Activated T-helper 1 cell treated with Interleukin-2 at 50 U/mL for 16 hours (primary cell): ENCODE measurements at places on chromosomes 13 and 19.

GRCh38 chr13:113080901-113081521, 24.6 kb upstream of the F7 start:
- DNase-seq = no peak

DNA sequence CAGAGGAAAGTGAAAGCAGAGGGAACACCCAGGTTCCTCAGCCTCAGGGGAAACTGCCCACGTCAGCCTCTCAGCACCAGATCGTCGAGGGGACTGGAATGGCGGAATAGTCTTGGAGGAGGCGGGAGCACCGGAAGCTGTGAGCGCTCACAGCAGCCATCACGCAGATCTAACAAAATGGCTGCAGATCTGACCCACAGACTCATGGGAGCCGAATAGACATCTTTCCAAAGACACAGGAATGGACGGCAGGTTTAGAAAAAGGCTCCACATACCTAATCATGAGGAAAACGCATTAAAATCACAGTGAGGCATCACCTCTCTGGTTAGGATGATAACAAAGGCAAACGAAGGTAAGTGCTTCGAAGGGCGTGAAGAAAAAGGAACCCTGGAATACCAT, 11.8 kb upstream of the LILRA2 start:
- DNase-seq = no peak

DNA sequence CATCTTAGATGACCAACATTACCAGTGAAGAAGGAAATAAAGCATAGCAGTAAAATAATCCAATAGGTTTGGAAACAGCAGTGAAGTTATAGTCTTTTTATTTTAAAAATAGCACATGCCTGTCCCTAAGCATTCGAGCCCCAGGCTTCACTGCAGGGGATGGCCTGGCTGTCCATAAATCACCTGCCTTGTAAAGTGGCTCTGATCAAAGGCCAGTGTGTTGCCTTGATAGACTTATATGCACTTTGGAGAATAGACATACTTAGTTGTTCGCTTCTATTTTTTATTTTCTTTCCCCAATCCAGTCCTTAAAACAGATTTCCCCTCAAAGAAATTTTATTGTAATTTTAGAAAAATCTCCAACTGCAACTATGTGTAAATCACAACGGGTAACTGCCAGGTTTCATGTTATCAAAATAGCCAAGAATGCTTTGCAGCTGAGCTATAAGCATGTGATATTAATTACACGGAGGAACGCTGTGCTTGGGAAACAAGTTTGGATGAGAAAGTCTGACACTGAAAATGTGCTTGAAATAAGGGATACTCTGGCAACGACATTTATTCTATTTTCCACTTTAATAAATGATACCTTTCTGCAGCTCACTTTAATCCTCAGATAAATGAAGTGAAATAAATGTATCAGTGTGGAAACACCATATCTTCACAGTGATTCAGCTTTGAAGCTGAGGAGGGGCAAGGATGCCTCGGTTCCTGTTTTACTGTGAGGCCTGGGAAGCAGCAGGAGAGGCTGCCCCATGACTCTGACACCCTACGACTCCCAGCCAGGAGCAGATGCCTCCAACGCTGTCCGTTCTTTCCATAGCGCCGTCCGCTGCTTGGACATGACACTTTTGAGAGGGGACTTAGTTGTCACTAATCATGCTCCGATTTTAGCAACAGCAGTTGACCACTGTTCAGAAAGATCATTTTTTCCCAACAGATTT, 5.5 kb upstream of the METTL21C start:
- no peak for DNase-seq

DNA sequence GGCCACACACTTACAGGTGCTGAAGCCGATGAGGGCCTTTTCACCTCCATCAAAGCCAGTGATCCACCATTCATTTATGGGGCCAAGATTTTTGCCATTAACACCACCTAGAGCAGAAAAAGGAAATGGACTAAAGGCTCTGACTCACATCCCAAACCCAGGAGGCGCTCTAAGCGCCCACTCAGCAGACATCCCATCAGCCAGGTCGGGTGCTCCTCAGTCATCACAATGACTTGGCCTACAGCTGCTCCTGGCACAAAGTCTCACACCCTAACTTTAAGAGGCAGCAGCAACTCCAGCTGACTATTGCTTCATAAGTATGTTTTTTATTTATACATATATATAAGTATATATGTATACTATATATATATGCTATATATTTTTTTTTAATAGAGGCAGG, 36.1 kb upstream of the EIF3G start:
- no peak for DNase-seq

DNA sequence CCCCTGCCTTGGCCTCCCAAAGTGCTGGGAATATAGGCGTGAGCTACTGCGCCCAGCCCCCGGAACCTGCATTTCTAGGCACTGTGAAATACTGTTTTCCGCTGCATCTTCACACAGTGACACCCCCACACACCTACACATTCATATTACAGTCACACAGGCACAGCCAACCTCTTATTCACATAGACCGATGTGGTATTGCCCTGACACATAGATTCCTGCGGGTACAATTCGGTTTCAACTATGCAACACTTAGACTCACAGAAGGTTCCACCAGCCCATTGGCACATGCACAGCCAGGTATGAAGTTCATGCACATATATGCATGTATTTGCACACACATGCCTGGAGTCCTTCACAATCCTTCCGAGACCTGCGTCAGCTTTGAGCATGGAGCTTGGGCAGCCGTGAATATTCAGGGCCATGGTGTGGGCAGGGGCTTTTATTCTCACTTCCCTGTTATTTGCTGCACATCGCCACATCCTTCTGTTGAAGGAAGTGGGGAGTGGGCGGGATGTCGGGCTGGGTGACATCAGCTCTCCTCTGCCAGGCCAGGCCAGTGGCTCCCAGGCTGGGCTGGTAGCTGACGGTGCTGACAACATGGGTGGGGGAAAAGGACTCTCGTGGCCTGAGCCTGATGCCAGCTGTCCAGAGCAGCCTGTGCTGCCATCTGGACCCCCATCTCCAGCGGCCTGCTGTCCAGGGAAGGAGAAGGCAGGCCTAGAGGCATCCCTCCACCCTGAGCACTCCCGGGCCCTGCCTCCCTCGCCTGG, 5.4 kb upstream of the CDC37 start:
- DNase-seq = no peak

DNA sequence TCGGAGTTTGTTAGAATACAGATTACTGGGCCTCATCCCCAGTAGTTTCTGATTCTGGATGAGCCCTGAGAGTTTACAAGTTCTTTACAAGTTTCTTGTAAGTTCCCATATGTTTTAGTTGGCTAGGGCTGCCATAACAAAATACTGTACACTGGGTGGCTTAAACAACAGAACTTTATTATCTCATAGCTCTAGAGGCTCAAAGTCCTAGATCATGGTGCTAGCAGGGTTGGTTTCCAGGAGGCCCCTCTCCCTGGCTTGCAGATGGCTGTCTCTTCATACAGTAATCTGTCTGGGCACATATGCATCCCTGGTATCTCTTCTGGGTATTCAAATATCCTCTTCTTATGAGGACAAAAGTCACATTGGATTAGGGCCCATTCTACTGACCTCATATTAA, 167.2 kb downstream of the KLF5 start:
- DNase-seq = no peak
